NCI-H1417 treated with DMSO at 0.1 percent for 48 hours (cell line): ENCODE measurements at places on chromosomes 7 and 10.

DNA sequence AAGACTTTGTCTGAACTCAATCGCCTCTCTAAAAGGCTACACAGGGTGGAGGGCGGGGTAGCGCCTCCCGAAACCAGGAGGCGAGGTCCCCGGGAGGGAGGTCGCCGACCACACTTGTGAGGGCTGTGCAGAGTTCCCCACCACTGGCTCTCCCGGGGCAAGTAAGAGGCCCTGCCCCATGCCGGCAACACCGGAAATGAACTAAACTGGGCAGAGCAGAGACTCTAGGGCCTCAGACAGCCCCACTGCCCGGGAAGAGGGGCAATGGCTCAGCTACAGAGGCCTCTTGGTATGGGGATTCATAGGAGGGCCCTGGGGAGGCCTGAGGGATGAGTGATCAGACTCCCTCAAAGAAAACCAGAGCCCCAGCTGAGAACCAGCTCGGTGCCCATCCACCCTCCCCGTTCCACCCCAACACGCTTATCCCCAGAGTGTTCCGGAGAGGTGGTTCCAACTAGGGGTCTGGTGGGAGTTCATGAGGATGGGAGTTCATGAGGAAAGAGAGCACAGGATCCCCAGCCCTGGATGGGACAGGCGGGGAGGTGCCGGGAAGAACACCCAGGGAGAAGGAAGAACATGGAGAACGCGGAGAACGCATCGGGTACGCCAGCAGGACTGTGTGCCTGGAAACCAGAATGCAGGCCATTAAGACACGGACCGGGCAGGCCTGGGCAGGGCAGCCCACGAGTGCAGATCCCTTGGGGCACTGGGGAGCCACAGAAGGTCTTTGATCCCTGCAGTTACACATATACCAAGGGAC lies 89.4 kb upstream of the MYL10 start:
- DNase-seq = no peak

DNA sequence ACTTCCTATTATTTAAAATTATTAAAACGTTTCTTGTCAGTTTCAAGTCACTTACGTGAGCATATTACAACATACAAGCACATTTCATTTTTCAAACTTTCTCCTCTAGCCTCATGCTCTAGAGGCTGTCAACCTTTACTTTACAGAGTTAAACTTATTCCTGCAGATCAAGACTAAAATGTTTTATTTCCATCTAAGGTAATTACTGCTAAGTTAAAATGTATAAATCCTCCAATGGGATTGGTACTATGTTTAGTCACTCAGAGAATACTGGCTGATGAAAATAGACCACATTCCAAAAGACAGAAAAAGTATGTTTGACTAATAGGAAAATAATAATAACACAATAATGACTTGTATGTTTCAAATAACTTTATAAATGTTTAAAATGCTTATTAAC lies 8.4 kb upstream of the TRDMT1 start:
- DNase-seq = no peak

- DNase-seq = no peak
Measured at GRCh38 chr10:71331736-71332135, 12.7 kb downstream of the SLC29A3 start.

- DNase-seq = no peak
Measured at GRCh38 chr7:127900732-127901685, 130.2 kb downstream of the LRRC4 start.

DNA sequence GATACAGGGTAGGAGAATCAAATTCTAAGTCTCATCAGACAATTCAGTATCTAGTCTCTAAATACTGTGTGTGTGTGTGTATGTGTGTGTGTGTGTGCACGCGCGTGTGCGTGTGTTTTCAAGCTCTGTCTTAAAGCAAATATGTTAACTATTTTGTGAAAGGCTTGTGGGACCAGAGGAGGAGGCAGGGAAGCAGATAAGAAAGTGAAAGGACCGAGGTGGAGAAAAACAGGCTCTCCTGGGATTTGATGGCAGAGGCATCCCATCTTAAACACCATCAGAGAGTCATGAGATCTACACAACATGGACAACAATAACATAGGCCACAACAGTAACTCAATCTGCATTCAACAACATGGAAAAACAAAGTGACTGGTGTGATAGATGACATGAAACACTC lies 67.1 kb downstream of the PIP4K2A start:
- DNase-seq = no peak

GRCh38 chr7:489876-490275 lies 29.8 kb downstream of the PDGFA start:
- no peak for DNase-seq

DNA sequence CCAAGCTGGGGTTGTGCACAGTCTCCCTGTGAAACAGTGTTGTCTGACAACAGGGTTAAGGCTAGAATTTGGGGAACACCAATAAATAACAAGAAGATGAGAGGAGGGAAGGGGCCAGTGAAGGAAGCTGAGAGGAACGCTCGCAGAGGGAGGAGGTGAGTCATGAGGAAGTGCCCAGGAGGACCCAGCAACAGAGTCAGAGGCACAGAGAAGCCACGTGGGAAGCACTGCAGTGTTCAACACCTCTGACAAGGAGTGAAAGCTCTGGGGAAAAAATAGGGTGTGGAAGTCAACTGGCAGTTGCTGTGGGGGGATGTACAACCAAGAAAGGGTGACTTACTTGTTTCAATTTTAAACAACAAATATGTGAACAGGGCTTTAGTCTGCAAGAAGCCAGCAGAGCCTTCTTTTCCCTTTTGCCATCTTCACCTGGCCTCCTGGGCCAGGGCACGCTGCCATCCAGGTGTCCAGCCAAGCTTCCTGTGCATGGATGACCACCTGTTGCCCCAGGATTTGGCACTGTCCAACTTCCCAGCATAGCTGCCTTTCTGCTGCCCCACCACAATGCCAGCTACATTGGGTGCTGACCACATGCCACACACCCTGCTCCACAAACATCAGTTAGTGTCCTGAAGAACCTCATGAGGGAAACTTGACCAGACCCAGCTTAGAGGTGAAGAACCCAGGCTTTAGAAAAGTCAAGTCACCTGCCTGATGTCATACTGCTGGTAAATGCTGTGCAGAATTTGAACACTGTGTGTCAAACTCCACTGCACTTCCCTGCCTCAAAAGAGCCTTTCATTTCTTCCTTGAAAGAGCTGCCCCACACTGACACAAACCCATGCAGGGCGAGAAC lies 69.6 kb downstream of the ATXN7L1 start:
- DNase-seq = no peak

DNA sequence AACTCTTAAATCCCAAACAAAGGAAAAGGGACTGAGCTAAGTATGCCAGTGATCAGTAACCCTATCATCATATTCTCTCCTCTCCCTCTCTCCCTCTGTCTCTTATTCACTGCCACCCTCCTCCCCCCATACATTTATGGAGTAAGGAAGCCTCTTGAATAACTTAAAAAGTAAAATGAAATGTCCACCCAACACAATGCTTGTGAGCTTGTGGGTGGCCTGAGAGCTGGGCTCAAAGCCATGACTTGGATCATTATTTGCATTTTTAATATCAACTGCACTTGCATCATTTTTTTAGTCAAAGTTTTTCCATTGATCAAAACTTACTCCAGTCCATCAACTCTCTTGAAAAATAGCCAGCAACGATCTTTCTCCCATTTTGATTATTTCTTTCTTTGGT lies 46.8 kb downstream of the FAM107B start:
- DNase-seq = no peak

GRCh38 chr7:100509231-100509630 lies 25.5 kb downstream of the NYAP1 start:
- DNase-seq = no peak

- DNase-seq = no peak
Measured at GRCh38 chr7:120030876-120031275, 242.1 kb upstream of the KCND2 start.

- no peak for DNase-seq
Measured at GRCh38 chr7:18693816-18694215, 198.3 kb downstream of the HDAC9 start.

DNA sequence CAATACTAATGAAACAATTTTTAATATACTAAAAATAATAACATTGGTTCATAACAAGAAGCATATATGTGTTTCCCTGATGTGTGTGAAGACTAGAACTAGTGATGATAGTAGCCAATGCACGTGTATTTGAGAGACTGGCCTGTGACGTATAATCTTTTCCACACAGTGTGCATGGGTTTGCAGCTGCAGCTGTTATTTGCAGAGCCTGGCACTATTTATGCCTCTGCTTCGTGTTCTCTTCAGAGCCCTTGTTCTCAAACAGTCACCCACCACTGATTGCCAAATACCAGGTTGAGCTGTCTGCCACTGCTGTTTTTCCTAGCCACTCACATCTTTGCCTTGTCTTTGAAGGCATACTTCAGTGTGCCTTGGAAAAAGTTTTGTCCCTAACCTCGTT lies 531.7 kb downstream of the ETV1 start:
- no peak for DNase-seq

DNA sequence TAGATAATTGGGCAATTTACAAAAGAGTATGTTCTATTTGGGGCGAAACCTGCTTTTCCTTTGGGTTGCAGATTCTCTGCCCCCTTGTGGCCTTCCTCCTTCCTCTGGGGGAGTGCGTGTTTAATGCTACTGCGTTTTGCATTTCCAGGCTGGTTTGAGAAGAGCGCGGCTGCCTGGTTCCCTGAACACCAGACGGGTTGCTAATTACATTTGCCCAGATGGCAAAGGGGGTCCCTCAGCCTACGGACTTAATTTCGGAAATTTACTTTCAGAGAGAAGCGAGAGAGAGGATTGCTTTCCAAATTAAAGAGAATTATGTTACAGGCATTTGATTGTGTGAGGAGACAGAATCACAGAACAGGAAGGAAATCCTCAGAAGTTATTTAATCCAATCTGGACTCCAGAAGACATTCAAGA lies 91.9 kb upstream of the JAZF1 start:
- no peak for DNase-seq

DNA sequence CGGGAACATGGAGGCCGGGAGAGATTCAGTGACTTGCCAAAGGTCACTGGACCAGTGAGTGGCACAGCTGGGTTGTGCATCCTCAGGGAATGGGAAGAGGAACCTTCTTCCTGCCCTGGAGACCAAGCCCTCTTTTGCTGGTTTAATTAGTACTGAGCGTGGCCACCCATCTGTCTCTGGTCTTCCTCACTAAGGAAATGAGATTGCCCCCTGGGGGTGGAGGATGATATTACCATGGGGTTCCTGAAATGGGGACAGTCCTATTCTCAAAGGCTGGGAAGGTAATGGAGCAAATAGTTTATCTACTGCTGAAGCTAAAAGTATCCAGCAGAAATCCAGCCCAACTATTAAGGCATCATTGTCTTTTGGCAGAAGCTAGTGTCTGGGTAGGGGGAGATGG lies 98.6 kb upstream of the FGFR2 start:
- DNase-seq = no peak

DNA sequence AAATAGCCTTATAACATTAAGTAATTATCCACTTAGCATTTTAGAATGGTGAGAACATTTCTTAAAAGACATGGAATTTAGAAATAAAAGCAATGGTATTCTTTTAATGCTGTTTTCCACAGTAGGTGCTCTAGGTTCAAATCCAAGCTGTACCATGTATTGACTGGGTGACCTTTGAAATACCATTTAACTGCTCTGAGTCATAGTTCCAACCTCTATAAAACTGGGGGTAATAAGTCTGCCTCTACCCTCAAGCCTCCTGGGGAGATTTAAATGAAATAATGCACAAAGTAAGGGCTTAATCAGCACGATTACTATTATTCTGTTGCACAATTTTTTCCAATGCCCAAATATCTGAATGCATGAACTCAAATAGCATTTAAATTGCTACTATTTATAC lies 236.4 kb upstream of the CCDC6 start:
- no peak for DNase-seq

DNA sequence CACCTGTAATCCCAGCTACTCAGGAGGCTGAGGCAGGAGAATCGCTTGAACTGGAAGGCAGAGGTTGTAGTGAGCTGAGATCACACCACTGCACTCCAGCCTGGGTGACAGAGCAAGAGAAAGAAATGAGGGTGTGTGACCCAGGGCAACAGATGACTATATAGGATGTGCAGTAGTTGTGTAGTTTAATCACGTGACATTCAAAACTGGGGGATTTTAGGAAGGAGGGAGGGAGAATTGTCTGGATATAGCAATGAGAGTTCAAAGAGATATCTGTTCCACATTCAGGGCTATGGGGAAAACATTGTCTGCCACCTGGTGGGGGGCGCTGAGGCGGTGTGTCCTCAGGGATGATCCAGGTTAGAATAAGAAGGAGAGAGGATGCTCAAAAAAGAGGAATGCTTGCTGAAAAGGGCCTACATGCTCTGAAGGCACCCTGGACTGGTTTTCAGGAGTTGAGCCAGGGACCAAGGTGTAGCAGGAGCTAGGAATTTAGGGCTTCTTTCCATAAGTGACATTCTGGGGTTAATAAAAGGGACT lies 7.8 kb upstream of the ZYX start:
- no peak for DNase-seq

DNA sequence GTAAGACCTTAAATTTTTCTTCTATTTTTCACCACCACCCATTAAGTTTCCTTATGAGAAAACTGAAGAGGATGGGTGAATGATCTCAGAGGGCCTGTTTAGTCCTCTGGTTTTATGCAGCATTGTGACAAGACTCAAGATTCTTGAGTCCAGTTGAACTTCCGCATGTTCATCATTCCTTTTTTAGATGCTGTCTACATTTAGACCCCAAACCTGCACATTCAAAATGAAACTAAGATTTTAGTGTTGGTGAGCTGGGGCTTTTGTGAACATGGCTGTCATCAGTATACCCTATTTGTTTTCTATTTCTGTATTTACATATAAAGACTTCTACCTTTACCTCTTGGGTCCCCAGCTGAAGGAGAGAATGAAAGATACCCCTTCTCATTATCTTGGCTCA lies 31.1 kb downstream of the NET1 start:
- DNase-seq = no peak

DNA sequence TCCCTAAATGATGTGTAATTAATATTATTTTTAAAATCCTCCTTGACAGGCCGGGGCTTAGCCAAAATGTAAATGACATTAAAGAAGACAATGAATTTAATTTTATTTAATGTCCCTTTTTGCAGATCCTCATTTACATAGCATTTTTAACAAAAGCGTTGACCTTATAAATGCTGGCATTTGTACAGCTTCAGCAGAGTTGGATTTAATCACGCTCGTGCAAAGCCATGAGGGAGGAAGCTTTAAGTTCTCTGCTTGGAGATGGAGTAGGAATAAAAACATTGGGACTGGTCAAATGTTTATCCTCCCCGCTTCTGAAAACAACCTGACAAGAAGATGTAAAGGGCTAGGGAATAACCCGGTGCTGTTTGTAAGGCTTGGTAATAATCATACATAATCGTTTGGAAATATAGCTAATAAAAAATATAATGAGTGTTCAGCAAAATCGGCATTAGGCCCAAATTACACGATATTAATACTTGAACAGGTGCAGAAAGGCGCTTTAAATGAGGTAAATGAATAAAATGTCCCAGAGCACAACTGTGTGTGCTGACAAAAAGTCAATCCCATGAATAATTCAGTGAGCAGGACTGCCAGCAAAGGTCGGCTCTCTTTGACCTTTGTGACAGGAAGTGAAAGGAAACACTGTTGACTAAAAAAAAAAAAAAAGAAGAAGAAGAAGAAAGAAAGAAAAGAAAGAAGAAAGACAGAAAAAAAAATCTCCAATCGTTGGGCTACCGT lies 11.5 kb downstream of the EBF3 start:
- DNase-seq = no peak

GRCh38 chr10:15859906-15860691 lies at the start of gene MINDY3:
MINDY3 (minus strand) TSS chr10:15860507; CDS start chr10:15860299, 208 bp downstream.
- no peak for DNase-seq

- no peak for DNase-seq
Measured at GRCh38 chr10:24152270-24152669, 56.7 kb upstream of the KIAA1217 start.

- no peak for DNase-seq
Measured at GRCh38 chr10:16999665-17000451, 129.8 kb downstream of the CUBN start.
